GM12878 (cell line): ENCODE measurements at places on chromosomes 12 and 14. TPM values are rescaled to one million over a fixed set of nuclear protein-coding genes. Genes with fewer than 3 reads are reported as not detected.

Gene KCNA5
- 0.29 and 0.44 TPM in 2 replicates for total RNA-seq

- no peak for DNase-seq
Measured at GRCh38 chr12:124752437-124753227, 111.0 kb downstream of the SCARB1 start.

DNA sequence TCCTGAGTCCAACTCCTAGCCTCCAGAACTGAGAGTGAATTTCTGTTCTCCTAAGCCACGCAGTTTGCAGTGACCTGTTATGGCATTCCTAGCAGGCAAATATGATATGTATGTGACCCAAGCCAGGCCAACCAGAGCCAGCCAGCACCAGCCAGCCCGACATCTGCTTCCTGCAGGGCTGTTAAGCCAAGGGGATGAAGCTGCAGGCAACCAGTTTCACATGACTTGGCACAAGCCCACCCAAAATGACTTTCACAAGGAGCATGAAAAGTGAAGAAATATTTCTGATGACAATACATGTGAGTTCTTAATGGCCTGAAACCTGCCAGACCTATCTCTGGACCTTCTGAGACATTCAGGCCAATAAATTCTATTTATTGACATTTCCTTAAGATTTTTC is 68.1 kb downstream of the ITPK1 start:
- no peak for DNase-seq

Gene PTCSC3
- total RNA-seq = not detected in 2 replicates

DNA sequence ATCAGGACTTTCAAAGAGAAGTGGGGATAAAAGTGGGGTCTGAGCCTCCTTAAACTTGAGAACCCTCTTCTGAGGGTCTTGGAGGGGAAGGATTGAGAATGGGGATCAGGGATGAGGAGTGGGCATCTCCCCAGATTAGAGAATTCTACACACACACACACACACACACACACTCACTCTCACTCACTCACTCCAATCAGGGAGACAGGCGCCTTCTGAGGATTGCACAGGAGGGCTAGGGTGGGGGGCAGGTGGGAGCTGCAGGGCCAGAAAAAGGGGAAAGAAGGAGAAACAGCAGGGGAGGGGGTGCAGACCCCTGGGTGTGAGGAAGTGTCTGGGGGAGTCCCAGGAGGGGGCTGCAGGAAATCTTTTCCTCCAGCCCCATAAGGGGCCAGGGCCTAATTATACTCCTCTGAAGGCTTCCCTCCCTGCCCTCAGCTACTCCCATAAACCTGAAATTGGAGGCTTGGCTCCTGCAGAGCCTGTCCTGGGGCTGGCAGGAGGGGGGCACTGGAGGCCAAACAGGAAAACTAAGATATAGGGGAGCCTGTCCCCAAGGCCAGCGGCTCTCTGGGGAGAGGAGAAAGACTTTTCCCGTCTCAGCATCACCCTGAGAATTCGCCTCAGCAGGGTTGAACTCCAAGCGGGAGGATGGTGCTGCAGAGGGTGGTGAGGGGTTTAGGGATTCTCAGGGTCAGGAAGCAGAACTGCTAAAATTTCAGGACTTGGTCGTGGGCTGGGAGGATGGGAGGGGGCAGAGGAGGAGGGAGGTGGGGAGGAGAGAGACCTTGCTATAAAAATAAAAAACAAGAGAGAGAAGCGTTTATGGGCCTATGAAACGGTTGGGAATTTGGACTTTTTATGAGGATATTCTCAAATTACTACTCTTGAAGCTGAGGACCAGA is 1.6 kb downstream of the HOXC9 start:
- no peak for DNase-seq

- no peak for DNase-seq
Measured at GRCh38 chr12:14135996-14136395, 154.6 kb upstream of the GRIN2B start.

Gene TPH2
- not detected in 2 replicates for total RNA-seq

Gene TMEM106C
- total RNA-seq = 90.2 and 93.1 TPM in 2 replicates

DNA sequence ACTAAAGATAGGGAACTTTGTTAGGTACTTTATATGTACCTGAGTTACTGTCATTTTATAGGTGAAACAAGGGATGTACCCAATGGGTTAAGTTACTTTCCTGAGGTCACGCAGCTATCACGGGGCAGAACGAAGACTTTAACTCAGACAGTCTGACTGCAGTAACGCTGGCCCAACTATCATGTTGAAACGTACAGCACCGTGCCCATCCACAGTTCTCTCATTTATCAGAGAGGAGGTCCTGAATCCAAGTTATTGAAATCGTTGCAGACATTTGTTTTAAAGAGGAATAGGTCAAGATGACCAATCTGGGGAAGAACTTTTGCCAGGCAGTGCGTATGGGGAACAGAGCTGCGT is 587 bp upstream of the C12orf75 start:
- no peak for DNase-seq

Gene RAB15
- 2.6 and 2.8 TPM in 2 replicates for total RNA-seq

GRCh38 chr14:51041108-51041531 is 53.8 kb downstream of the TRIM9 start:
- DNase-seq = no peak
